Thoracic aorta (tissue), 2 donors: ENCODE measurements at places on chromosomes 4 and X.

- no peak for DNase-seq
Measured at GRCh38 chrX:139581068-139581467, 50.5 kb downstream of the F9 start.

DNA sequence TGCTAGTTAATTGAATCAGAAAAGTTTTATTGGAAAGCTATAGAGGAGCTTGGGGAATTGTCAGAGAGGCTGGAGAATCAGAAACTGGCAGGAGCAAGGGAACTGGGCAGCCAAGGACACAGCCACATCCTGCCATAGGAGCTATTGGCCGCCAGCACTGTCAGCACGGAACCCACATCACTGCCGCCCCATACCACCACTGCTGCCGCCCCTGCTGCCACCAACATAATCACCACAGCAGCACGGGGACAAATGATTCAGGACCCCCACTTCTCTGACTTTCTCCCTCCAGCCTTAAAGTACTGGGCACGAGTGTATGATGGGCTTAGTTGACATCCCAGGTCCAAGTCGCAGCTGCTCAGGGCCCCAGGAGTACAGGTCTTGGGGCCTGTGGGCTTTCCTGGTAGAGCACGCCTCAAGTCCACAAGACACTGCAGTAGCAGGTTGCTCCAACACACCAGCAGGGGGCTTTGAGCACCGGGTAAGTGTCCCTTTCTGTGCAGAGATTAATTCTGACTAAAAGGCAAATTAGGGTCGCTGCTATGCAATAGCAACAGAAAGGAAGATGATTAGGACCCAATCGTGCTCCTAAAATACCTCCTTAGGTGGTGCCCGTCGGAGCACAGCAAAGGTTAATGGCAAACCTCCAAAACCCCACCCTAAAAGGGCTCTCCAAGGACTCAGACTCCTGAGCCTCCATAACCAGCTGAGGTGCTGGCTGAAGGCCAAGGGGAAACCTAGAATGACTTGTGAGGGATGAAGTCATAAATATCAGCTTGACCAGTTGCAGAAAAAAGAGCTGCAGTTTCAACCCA, 6.9 kb downstream of the PJA1 start:
- DNase-seq, result peak; percentile 31

GRCh38 chr4:142697928-142698327, 148.2 kb downstream of the INPP4B start:
- DNase-seq, result no peak

GRCh38 chr4:173528378-173529321, 1.4 kb downstream of the HAND2 start:
- DNase-seq, result no peak

- no peak for DNase-seq
Measured at GRCh38 chr4:14049946-14050345, 422.4 kb upstream of the BOD1L1 start.

DNA sequence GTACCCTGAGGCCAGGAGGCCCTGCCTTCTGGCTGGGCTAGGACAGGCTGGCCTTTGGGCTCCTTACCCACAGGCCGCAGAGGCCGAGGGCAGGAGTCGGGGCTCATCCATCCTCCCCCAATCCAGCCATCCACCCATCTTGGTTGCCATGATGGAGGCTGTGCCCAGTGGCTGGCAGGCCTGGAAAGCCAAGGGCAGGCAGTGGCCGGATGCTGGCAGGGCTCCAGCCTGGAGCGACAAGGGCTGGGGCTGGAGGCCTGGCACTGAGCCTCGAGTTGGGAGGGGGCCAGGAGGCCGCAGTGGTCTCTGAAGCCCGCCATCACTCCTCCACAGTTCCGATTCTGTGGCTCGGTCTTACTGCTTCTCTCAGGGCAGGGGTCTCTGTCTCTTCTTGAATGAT, 8.6 kb upstream of the BGN start:
- no peak for DNase-seq

- no peak for DNase-seq
Measured at GRCh38 chrX:135931644-135932487, 38.4 kb downstream of the SAGE1 start.

DNA sequence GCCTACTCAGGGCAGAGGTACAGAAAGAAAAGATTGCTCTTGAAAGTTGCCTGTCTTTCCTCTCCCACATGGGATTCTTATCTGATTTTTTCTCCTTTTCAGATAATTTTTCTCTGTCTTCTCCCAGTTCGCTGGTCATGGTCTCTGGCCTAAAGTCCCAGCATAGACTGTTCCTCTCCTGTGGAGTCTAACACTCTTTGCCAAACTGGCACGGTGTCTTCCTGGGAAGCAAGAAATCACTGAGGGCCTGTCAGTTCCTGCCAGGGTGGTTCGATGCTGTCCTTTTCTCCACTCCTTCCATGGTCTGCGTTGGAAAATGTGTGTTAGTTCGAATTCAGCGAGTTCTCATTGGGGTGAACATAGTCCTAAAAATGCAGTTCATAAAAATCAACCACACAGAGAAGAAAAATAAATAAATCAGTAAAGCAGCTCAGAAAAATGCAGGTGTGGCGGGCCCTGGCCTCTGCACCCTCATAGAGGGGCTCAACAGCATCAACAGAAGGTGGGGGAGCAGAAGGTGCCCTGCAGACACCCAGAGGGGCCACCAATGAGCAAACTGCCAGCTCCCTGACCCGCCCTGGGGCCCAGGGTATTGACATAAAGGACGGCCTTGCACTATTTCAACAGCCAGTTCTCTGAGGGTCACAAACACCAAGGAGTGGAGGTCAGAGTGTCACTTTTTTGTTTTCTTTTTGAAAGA, 2.1 kb downstream of the RGN start:
- DNase-seq, result no peak

DNA sequence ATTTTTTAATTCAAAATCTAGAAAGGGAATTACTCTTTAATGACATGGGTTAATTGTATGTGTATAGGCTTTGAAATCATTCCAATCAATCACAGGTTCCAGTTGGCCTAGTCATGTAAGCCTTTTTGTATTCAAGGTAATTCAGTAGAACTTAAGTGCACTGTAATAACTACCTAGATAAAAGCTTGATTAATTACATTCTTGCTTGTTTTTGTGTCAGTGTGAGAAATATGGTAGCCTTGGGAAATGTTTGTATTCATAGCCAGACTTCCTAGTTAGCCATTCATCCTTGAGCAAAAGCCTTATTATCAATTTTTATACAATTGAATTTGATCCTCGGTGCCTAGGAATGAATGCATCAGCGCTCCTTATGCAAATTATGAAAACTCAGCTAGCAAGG, 33.5 kb downstream of the TKTL2 start:
- no peak for DNase-seq

GRCh38 chr4:14143892-14144291, 516.4 kb upstream of the BOD1L1 start:
- no peak for DNase-seq

DNA sequence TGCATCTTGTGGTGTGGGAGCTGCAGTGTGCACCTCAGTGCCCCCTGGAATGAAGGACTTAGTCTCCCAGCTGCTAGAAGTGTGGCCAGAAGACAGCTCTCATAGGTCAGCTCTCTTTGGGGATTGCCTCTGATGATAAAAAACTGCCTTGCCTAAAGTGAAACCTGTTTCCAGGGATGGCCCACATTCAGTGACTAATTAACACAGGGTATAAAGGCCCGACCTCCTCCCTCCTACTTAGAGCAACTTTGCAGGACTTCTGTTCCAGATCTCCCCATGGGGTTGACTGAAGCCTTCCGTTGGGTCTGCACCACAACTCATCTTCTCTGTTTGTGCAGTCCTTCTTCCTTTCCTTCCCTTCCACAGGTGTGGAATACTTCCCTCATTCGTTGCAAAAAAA, 53.2 kb downstream of the SPINK2 start:
- no peak for DNase-seq

DNA sequence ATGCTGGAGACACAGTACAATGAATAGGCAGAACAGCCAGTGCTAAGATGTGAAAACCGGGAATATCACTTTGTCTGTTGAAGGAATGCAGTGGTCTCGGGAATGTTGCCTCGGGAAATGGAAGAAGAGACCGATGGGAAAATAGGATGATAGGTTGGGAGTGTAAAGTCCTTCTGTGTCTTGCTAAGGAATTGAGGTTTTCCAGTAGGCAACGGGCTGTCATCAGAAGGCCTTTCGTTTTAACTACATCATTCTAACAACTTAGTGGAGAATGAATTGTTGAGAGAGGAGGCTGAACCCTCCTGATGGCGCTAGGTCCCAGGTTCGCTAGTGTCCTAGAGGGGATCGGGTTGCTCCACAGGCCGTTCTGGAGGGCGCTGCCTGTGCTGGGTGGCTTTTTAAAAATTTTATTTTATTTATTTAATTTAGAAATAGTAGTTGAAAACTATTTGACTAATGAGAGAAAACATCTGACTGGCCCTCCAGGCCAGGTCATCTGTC, 730 bp downstream of the VBP1 start:
- DNase-seq, result no peak

DNA sequence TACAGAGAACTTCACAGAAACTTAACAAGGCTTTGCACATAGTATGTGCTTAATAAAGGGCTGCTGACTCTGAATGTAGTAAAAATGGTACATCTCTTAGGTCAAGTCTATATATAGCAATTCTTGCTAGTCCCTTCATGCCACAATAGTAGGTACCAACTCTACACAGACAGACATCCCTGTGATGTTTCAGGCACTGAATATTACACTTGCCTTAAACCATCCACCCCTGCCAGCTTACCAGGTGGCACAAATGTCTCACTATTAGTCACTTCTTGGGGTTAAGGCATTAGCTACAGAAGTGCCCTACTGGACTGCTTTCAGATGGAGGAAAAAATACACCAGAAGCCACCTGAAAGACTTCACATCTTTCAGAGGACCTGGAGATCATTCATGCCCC, 86.3 kb upstream of the CITED1 start:
- no peak for DNase-seq

DNA sequence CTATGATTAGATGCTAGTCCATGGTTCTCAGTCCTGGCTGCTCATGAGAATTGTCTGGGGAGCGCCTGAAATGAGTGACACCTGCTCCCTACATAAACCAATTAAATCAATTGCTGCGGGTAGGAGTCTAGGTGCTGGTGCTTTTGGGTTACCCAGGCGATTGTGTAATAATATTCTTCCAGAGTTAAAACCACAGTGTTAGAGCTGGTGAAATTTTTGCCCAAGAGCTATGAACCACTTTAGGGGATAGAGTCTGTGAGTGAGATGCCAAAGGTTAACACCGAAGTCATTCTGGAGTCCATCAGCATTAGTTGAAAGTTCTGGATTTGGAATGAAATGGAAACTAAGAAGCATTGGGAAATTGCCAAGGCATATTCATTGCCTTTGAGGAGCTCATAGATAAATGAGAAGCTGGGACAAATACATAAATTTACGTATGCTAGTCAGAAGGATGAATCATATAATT, 15.3 kb downstream of the PDK3 start:
- DNase-seq, result no peak

GRCh38 chrX:10450229-10450958, 170.0 kb downstream of the MID1 start:
- DNase-seq, result no peak

DNA sequence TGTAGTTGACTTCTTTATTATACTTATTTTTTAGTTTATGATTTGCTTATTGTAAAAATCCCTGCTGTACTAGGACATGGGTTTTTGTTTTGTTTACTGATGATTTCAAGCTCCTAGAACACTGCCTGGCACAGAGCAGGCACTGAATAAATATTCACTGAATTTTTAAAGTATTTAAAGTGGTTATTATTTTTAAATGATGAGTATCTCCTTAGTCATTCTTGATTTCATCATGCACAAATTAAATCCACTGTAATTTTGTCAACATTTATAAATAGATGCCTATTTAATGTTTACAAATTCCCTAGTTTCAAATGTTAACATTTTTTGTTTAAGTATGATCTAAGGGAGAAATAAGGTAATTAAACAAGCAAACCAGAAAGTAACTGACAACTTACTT, 367.9 kb upstream of the SLIT2 start:
- DNase-seq, result no peak

GRCh38 chr4:180363815-180364214, 1879.4 kb upstream of the TENM3 start:
- DNase-seq, result no peak

DNA sequence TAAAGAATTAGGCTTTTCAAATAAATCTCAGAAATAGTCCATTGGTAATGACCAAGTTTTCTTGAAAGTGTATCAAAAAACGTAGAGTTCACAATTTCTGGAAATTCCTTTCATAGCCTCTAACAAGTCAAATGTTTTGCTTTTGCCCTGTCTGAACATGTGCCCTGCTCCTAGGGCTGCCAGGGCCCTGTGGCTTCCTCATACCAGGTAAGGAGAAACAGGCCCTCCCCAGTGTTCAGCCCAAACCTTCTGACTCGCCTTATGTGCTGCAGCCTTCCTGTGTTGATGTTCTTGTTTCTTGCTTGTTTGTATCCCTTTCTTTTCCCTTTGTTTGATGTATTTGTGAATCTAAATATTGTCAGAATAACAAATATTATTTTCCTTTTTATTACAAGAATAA, 146.1 kb upstream of the PACRGL start:
- DNase-seq, result no peak

GRCh38 chrX:5015451-5015850, 1213.2 kb downstream of the NLGN4X start:
- no peak for DNase-seq

DNA sequence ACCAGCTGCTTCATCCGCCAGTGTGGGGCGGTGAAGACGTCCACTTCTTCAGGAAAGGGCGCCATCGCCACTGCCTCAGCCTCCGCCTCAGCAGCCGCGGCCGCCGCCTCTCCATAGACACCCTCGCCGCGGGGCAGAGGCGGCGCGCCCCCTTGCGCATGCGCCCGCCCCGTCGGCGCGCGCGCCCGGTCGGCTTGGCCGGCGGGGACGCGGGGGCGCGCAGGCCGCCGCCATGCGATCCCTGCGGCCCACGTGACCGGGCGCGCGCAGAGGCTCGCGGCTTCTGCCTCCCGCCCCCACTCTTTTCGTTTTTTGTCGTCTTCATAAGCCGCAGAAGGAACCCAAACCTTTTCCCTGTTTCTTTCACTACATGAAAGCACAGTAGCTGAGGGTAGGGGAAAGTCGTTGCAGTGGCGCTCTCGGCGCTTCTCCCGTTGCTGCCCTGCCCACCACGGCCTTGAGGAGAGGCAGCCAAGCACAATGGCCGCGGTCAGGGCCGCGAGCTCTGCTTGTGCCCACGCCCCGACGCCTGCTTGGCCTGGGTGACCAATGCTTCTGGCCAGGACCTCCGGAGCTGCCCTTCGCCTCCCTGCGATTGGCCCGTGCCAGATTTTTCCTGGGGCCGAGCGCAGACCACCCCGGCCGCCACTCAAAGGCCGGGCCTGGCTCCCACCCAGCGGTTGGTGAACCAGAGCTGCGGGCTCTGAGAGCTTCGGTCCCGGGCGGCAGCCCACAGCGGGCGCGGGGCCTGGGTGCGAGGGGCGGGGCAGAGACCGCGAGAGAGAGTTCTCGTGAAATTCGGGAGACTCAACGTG, at the start of gene FBXL5:
TSS of gene FBXL5 (minus strand) at position 135 of the 815 bp plus-strand sequence. CDS start at position 65, 70 bp downstream.
- DNase-seq, result peak; percentile 16

- no peak for DNase-seq
Measured at GRCh38 chrX:132737743-132738142, 220.7 kb downstream of the HS6ST2 start.

DNA sequence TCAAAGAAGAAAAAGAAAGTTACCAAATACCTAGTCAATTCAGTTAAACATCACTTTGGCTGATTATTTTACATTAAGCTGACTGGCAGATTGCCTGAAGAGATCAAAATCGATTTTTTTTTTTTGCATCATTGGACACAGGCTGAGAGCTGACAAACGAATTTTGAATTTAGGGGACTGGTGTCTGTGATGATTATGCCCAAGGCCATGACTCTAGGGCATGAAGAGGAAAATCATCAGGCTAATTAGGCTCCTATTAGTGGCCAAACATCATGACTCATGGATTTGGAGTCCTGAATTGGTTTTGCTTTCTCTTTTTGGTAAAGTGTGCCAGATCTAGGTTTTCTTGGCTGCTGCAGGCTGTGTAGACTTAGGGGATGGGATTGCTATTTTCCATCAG, 829.3 kb upstream of the LCORL start:
- no peak for DNase-seq
